ENCODE measurements at places on chromosomes 3 and 15. TPM values are rescaled to one million over a fixed set of nuclear protein-coding genes. Genes with fewer than 3 reads are reported as not detected.

The UNC45A gene
- 42.4 TPM for total RNA-seq

GRCh38 chr3:69063636-69064035, 11.5 kb upstream of the TMF1 start:
- DNase-seq = no peak
- H3K4me1 ChIP-seq = no peaks in the 10 kb centered on the region
- no peaks in the 10 kb centered on the region for H3K27me3 ChIP-seq
- H3K27ac ChIP-seq = no peak overlapping the region

DNA sequence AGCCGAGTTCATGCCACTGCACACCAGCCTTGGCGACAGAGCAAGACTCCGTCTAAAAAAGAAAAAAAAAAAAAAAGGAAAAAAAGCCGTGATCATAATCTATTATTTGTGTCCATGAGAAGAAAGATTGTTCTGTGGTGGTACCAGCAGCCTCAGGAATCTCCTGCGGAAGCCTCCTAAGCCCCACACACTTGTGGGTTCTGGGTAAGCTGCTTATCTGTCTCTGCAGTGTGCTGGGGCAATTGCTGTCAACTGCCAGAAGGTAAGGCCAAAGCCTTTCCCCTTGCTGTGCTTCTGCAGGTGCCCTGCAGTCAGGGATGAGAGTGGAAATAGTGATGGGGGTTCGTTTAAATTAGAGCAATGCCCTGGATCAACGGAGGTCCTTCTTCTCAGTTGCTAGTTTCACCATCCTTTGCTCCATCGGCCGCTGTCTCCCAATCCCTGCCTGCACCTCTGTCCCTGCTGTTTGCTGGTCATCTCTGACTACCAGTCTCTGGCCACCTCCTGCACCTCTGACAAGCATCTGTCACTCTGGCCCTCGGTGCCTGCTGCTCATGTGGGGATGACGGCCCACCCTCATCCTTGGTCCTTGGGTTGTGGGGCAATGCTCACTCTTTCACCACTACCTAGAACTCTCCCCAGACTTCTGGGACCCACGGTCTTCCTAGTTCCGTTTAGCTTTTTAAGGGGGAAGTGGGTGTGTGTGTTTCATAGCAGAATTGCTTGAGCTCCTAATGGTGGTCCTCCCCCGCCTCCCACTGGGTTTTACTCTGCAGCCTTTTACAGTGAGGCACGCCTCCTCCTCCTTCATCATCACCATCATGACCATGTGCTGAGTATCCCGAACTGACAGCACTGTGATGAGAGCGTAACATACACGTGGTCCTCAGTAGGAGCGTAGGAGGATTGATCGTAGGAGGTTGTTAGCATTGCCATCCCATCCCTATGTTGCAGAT, 25.5 kb downstream of the CHRD start:
- H3K27ac ChIP-seq = no peak overlapping the region
- no peak for DNase-seq
- no peaks in the 10 kb centered on the region for H3K4me1 ChIP-seq

DNA sequence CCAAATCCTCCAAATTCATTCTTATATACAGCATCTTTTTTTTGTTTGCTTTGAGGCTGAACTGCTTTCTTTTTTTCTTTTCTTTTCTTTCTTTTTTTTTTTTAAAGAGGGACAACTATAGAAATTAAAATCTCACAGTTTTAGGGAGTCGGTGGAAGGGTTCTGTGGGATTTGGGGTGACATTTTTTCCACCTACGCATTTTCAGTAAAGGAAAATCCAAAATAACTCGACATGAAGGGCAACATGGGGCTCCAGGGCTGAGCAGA, 3.0 kb upstream of the FEZF2 start:
- H3K4me1 ChIP-seq = no peaks in the 10 kb centered on the region
- no peak overlapping the region for H3K4me3 ChIP-seq
- H3K27ac ChIP-seq = no peak overlapping the region
- no peaks in the 10 kb centered on the region for H3K36me3 ChIP-seq
- H3K27me3 ChIP-seq = no peaks in the 10 kb centered on the region

DNA sequence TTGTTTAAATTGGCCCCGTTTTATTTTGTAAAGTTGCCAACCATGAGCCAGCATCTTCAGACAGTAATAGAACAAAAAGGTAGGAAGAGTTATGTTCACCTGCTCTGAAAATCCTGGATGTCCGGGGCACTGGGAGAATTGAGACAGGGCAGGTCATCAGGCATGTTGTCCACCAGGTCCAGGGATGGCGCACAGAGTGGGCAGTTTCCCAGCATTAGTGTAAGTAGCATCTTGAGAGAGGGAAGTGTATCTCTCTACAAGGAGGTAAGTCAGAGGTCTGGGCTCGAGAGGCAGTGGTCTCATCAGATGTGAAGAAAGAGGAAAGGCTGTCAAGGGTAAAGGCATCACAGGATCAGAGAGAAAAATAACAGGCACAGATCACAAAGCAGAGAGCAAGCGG, 339.4 kb downstream of the CLSTN2 start:
- no peak for DNase-seq
- no peaks in the 10 kb centered on the region for H3K27me3 ChIP-seq
- no peaks in the 10 kb centered on the region for H3K4me1 ChIP-seq
- H3K4me3 ChIP-seq = no peak overlapping the region

DNA sequence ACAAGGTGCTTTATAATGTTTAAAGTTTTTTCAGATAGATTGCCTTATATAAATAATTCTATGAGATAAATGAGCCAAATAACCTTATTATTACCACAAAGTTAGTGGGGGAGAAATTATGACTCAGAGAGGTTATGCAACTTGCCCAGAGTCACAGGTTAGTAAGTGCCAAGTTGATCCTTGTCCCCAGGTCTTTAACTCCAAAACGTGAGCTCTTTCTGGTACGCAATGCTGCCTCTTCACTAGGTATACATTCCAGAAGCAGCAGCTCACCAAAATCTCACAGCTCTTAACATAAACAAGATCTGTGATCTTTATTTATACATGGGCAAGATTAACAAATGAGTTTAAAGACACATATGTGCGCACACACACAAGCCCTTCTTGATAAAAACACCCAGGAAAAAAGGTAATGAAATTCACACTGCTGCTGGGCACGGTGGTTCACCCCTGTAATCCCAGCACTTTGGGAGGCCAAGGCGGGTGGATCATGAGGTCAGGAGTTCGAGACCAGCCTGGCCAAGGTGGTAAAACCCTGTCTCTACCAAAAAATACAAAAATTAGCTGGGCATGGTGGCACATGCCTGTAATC, 59.8 kb upstream of the NR2F2 start:
- H3K4me1 ChIP-seq = peaks cover 15% of the 10 kb centered on the region
- no peaks in the 10 kb centered on the region for H3K27me3 ChIP-seq
- H3K27ac ChIP-seq = no peak overlapping the region
- H3K4me3 ChIP-seq = no peak overlapping the region
- no peak for DNase-seq

The GUCA1C gene
- not detected for total RNA-seq

DNA sequence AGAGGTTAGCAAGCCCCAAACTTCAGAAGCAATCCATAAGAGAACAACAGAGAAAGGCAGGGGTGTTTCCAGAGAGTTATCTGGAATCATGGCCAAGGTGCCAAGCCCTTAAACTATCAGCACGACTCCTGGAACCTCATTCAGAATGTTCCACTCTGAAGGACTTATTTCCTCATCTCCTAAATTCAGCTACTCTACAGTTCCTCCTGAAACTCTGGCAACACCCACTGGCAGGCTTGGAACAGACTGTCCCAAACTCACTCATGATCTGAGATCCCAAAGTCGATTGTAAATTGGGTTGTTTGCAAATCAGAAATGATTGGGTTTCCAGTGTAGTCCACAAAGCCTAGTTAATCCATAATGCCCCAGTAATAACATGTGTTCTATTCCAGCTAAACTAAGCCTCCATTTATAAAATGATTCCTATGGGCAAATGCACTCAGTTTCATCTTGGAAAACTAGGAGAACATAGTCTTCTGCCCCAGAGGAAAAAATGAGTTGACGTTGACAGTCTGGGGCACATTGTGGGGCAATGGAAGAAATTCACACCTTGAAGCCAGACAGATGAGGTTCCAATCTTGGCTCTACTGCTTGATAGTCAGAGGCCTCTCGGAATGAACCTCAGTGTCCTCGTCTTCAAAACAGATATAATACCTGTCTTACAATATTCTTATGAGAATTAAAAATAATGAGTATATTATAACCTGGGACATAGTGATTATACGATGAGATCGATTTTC, 65.9 kb downstream of the SLCO2A1 start:
- H3K4me1 ChIP-seq = no peaks in the 10 kb centered on the region
- no peak overlapping the region for H3K27ac ChIP-seq
- H3K4me3 ChIP-seq = no peak overlapping the region
- DNase-seq = no peak

The GATA2 gene
- total RNA-seq = 19.8 TPM

DNA sequence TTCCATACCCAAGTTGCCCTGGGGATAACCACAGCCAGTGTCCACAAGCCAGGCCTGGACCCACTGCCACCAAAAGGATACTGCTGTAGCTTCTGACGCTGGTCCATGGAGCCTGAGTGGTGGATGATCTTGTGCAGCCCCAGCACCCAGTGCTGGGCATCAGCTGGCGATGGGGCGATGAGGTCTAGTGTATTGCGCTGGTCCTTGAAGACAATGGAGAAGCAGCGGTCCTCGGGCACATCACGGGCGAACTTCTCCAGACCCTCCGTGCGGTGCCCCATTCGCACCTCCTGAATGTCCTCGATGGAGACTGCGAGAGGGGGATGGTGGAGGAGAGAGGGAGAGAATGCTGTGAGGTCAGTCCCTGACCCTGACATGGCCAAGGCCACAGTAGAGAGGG, 13.0 kb downstream of the PLCD1 start:
- no peak for DNase-seq
- no peaks in the 10 kb centered on the region for H3K36me3 ChIP-seq
- no peaks in the 10 kb centered on the region for H3K4me1 ChIP-seq
- no peak overlapping the region for H3K27ac ChIP-seq

GRCh38 chr3:89787485-89787884, 680.1 kb downstream of the EPHA3 start:
- H3K4me3 ChIP-seq = no peak overlapping the region
- no peak overlapping the region for H3K27ac ChIP-seq
- H3K27me3 ChIP-seq = no peaks in the 10 kb centered on the region
- no peaks in the 10 kb centered on the region for H3K4me1 ChIP-seq
- H3K36me3 ChIP-seq = no peaks in the 10 kb centered on the region
- no peak for DNase-seq

DNA sequence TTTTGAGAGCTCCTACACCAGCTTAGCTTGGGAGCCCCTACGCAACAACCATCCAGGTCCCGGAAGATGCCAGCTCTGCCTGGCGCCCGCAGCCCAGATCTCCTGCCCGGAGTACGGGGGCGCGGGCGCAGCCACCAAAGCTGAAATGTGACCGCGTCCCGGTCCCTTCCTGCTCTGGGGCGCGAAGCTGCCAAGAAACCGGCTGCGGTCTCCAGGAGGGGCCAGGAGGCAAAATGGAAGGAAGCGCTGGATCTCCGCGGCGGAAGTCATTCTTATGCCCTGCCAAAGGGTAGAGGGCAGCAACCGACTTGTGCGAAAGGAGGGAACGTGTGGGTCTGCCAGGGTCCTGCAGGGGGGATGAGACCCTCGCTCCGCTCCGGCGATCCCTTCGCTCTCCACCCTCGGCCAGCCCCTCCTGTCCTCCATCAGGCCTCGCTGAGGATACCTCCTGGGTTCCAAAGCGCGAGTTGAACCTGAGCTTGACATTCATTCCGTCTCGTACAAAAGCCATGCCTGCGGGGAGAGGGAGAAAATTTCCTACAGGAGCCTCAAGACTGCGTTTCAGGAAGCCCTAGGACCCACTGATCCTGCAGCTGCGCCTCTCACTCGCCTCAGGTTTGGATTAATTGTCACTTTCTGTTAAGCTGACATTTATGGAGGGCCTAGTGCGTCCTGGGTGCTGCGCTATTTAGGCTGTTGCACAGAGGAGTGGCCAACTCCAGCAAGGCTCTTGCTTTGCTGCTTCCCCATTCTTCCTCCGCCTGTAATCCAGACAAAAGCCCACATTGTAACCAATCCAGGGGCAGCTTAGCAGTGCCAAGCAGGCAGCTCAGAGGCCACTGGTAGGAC, 98.3 kb upstream of the VGLL3 start:
- peaks cover 6% of the 10 kb centered on the region for H3K4me1 ChIP-seq
- no peaks in the 10 kb centered on the region for H3K27me3 ChIP-seq
- peak overlapping the region; percentile 64 for H3K4me3 ChIP-seq
- peak overlapping the region; percentile 92 for H3K27ac ChIP-seq
- no peaks in the 10 kb centered on the region for H3K36me3 ChIP-seq

- peak overlapping the region; percentile 71 for H3K27ac ChIP-seq
- peak overlapping the region; percentile 98 for H3K4me3 ChIP-seq
- DNase-seq = peak; percentile 81
- H3K36me3 ChIP-seq = peaks cover 3% of the 10 kb centered on the region
Observed at GRCh38 chr3:184156522-184156955, 1.4 kb downstream of the DVL3 start.

DNA sequence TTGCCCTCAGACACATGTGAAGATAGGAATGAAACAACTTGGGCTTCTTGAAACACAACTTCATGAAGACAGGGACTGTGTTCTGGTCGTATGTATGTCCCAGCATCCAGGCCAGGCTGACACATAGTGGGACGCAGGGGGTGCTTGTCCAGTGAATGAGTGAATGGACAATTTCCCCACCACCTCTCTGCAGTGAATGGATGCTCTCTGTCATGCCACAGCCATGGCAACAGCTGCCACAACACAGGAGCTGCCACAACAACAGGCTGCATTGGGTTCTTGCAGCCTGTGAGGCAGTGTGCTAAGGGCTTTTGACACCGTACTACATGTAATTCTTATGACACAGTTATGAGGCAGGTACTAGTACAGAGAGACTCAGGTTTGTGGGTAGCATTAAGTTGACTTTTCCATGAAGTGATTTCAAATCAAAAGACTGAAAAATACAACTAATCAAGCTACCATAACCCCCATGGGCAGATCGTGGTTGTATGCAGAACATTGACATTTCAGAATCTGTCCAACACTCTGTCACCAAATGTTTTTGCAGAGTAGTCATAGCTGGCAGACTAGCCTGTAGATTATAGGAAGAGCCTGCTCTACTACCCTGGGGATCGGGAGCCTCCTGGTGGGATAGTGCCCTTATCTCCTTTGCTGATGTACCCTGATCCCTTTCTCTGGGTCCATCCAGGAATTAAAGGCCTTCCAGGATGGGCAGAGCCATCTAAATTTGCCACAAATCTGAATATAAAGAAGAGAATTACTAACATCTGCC, 40.8 kb downstream of the CLSTN2 start:
- no peak overlapping the region for H3K4me3 ChIP-seq
- no peak overlapping the region for H3K27ac ChIP-seq

DNA sequence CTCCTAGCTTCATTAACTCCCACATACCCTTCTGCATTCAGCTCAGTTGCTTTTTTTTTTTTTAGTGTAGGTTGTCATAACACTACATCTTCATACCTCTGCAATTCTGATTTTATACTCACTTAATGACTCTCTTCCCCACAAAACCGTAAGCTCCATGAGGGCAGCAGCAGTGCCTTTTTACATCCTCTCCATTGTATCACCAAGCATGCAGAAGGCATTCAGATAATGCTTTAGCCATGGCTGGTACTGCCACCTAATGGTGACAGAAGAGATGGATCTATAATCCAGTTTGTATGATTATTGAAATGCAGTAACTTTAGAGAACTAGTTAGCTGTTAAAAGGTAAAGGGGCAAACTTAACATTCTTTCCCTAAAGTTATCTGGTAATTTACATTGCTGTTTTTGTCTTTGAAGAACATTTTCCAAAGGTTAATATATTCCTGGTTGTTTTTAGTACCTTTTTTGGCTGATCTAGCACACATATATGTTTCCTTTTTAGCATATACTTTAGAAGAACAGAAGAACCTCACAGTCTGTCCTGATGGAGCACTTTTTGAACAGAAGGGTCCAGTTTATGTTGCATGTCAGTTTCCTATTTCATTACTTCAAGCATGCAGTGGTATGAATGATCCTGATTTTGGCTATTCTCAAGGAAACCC, 36.8 kb downstream of the ATP1B3 start:
- H3K4me1 ChIP-seq = no peaks in the 10 kb centered on the region
- H3K27me3 ChIP-seq = no peaks in the 10 kb centered on the region
- peaks cover 57% of the 10 kb centered on the region for H3K36me3 ChIP-seq
- peak; percentile 56 for DNase-seq

The CCR8 gene
- not detected for total RNA-seq
